ENCODE measurements at places on chromosomes 7 and 10.

DNA sequence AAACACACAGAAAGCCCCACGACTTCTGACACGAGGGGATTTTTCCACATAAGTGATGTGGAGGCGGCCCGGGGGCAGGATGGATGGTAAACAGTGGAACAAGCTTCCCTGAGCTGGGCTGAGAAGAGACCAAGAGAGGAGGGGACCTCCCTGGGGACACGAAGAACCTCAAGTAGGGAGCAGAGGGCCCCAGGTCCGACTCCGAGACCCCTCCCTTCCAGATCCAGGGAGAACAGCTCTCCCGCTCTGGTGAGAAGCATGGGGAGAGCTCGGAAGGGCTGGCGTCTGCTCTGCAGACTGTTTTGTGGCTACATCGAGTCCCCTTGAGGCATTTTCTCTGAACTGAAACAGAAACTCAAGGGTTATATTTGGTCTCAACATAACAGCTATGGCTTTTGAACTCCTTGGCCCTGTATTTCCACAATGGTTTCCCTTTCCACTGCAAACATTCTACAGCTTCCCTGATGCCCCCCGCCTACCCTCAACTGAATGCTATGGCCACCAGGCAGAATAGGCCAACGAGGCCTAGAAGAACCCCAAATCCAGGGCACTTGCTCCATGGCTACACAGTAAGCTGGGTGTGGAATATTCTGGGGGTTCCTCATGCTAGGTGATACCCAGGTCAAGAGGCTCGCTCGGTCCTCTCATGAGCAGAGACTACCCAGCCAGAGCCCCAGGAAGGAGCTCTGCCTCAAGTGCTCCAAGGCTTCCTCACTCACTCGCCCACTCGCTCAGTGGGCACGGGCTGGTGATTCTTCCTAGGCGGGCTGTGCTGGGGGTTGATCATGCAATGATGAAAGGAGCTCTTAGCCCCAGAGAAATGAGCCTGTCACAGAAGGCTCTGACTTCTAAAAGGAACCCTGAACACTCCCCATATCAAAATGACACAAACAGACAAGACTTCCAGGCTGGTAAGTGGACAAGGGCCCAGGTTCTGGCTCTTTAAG, 47.5 kb downstream of the FAM53B start:
- no peak for DNase-seq

GRCh38 chr7:117889611-117890010, 16.4 kb upstream of the CTTNBP2 start:
- no peak for DNase-seq

- no peak for DNase-seq
Measured at GRCh38 chr7:107938456-107939250, 47.7 kb downstream of the DLD start.

DNA sequence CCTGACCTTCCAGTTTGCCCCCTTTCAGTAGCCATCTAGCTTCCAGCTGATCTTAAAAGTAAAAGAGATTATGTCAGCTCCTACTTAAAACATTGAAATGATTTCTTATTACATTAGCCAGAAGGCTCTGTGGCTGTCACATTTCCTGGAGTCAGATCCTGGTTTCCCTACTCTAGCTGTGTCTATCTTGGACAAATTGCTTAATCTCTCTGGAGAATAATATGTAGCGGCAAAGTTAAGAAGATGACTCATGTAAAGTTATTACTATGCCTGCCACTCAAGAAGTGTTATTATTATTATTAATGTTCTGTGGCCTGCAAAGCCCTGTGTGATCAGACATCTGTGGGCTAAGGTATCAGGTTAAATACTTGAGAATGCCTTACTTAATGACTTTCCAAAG, 107.2 kb downstream of the RUNDC3B start:
- DNase-seq: no peak

DNA sequence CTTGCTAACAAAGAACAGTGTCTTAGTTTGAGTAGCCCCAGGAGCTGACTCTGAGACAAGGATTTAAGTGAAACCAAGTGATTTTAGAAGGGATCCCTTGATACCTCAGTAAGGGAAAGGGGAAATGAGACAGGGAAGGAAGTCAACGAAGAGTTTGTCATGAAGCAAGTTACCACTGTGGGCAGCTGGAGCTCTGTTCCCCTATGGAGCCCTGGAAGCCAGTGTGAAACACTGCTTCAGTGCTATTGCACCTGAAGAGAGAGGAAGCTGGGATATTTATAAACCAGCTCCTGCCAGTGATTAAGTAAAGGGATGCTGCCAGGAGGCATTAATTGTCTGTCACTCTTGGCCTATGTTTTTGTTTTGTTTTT, 58.9 kb upstream of the WAPL start:
- DNase-seq: no peak

DNA sequence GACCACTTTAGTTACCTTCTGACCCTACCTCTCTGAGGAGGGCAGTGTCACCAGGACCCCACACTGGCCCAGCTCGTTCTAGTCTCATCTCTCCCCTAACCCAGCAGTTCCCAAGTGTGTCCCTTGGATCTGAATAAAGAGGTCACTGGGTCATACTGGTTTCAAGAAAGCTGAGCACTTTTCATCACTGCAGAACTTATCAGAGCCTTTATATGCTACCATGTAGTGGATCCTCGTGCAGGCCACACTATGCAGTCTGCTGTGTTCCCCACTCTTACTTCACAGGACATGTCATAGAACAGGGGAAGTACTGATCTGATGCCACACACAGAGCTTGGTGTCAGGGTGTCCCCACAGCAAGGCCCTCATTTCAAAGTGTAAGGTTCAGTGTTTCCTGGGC, 113.8 kb downstream of the GFRA1 start:
- DNase-seq: no peak

DNA sequence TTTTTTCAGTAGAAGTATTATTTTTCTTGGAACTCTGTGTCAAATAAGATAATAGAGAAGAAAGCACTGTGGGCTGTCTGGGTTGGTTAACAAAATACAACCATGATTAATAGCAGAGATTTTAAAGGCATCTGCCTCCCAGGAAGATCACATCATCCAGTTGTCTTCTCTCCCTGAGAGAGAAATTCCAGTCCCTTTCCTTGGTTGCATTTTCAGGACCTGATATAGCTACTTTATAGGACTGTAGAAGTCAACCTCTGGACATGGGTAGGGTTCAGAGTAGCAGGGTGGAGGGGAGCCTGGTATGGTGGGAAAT, 309.9 kb upstream of the IGFBP3 start:
- DNase-seq: no peak

DNA sequence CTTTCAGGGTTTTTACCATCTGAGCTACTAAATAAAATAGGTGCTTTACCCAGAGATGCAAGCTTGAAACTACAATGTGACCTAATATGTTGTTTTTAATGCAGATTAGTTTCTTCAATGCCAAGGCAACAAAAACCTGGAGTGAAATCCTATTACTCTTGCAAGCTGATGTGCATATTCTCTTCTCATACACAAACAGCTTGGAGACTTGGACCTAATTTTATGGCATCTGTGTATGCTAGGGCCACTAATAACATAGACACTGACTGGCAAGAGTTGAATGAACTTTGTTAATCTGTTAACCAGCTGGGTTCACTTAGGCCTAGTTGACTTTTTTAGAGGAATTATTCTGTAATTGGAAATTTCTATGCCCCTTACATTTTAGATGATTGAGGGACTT, 23.4 kb upstream of the SMIM30 start:
- DNase-seq: no peak

- DNase-seq: no peak
Measured at GRCh38 chr10:13701157-13701919, 114.6 kb downstream of the PRPF18 start.

- DNase-seq: no peak
Measured at GRCh38 chr7:151327659-151328058, 14.0 kb upstream of the NUB1 start.

DNA sequence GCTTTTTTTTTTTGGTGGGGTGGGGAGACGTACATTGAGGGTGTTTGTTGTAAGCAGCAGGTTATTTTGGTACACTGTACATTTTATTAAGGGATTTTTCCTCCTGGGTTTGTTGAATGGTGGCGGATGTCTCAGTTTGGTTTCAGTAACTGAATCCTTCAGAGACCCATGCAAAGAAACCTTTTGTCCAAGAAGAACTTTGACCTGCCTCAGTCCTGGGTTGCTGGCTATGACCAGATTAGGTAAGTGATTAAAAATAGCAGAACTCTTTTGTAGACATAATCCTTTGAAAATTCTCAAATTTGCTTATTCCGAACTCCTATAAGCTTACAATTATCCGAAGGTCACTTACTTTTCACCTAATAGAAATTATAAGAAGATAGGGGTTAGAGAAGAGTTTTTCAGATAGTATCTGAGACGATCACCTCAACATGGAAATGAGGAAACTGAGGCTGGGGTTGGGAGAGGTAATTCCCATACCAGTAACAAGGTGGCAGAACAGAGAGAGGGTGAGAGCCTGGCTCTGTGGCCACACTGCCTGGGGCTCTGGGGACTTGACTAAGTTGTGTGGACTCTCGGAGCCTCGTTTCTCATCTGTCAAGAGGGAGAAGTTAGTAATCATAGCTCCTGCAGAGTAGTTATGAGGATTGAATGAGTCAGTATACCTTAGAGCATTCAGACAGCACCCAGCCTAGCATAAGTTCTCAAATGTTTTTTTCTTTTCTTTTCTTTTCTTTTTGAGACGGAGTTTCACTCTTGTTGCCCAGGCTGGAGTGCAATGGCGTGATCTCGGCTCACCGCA, 87.4 kb downstream of the CCNY start:
- no peak for DNase-seq

GRCh38 chr10:61900829-61901792, at the start of gene ARID5B:
ARID5B (plus strand) TSS chr10:61901699; CDS start chr10:61901710, 11 bp downstream.
- DNase-seq: peak; percentile 10

DNA sequence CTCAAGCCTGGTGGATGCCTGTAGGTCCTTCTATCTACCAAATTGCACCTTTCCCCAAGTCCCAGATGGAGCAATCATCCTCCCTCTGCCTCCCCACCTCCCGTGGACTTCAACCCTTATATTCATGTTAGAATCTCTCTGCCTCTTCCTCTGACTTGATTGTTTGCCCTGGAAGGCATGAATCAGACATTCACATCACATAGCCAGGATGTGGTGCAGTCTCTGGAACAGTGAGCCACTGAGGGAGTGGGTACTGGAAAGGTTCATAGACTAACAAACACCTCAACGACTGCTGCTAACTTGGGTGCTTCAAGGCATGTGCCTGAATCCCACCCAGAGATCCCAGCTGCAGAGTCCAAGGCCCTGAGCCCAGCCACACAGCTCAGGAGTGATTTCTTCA, 494.0 kb downstream of the TNS3 start:
- DNase-seq: no peak

DNA sequence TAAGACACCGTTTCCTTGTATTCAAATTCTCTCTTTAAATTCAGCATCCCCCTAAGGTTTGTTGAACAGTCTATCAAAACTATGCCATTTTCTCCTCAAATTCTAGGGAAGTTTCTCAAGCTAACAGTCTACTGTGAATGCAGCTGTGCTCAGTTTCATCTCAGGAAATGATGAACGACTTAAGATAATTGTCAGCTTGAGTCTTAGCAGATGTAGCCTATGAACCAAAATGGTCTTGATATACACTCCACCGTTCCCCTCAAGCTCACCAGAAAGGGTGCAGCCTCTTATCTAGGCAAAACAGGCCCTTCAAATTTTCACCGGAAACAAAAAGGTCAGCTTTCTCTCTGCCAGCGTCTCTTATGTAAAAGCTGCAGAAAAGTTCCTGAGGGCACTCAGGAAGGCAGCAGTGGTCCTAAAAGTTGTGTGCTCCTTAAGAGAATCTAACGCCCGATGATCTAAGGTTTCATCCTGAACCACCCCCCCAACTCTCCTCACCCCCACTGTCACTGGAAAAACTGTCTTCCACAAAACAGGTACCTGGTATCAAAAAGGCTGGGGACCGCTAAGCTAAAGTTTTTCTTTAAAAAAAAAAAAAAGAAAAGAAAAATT, 2.1 kb downstream of the DNAJC9 start:
- DNase-seq: no peak

DNA sequence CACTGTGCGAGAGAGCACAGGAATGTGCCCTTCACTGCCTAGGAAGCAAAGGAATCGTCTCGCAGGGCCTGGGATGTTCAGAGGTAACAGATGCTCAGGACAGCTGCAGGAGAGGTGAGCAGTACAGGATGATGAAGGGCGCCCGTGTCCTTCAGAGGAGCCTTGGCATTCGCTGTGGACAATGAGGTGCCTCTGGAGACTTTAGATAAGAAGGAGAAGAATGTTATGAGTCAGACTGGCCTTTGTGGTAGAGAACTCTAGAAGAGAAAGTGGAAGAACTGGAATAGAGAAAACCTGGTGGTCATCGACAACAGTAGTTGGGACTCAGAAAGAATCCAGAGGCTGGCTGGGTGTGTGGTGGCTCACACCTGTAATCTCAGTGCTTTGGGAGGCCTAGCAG, 64.4 kb upstream of the LEP start:
- no peak for DNase-seq

DNA sequence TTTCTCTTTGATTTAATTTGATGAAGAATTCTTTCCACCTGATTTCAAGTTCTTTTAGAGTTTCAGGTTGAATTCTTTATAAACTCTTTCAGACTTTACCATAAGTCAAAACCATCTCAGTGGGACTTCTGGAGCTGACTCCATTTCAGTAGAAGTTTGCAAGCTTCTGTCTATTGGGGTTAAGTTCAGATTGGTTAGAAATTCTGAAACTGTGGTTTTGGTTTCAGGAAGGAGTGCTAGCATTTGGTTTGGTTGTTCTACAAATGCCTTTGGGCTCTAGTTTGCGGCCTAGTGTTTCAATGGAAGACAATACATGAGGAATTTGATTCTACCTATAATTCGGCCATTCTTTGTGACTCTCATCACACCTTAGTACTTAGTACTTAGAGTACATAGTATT, 176.8 kb upstream of the RHOBTB1 start:
- DNase-seq: no peak

DNA sequence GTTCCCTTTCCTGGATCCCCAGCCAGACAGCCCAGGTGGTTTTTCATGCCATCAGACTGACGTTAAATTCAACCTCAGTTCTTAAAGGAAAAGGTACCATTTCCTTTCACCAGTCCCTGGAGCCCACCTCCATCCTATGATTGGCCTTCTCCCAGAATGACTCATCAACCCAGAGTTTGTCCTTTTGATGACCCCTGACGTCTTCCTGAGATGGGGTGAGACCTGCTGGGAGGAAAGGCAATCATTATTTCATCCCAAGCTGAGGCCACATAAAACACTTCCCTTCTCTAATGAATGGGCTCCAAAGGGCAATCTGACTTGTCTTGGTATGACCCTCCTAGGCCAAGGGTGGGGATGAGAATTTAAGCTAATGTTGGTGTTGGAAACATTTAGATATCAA, 750.7 kb downstream of the SUGCT start:
- DNase-seq: no peak

DNA sequence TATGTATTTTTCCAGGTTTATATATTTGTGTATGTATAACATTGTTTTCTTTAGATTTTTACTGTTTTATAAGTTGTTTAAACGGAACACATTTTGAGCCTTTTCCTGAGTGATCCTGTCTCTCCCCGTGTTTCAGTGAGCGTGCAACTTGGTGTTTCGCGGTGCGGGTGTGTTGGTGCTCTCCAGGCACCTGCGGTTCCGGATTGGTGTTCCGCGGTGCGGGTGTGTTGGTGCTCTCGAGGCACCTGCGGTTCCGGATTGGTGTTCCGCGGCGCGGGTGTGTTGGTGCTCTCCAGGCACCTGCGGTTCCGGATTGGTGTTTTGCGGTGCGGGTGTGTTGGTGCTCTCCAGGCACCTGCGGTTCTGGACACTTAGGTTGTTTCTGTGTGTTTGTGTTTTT, 20.6 kb downstream of the DYNC2I1 start:
- DNase-seq: no peak

Measured in stimulated activated CD4-positive, alpha-beta T cell treated with anti-CD3 and anti-CD28 coated beads, TNF-alpha, amount 100 ng/mL, for 1 hour (primary cell).